Esophagus squamous epithelium (tissue), 5 donors: ENCODE measurements at places on chromosomes 6 and 20.

GRCh38 chr6:127343809-127344659 is 625 bp upstream of the ECHDC1 start:
- DNase-seq = no peak

DNA sequence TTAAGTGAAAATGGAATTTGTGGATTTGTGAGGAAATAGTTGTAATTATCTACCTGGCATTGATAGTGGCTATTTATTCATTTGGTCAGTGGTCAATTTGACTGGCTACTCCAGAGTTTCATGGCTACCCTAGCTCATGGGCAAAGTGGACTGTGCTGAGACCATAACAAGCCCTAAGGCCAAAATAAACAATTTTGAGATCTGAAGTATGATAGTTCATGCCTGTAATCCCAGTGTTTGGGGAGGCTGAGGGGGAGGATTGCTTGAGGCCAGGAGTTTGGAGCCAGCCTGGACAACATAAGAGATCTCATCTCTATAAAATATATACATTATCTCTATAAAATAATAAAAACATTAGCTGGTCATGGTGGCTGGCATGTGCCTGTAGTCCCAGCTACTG is 311.7 kb downstream of the HIVEP2 start:
- DNase-seq = no peak

GRCh38 chr6:11043961-11044711 is at the start of gene ELOVL2:
Gene ELOVL2 (minus strand): TSS chr6:11044305. CDS start chr6:11044230, 75 bp downstream.
- no peak for DNase-seq

DNA sequence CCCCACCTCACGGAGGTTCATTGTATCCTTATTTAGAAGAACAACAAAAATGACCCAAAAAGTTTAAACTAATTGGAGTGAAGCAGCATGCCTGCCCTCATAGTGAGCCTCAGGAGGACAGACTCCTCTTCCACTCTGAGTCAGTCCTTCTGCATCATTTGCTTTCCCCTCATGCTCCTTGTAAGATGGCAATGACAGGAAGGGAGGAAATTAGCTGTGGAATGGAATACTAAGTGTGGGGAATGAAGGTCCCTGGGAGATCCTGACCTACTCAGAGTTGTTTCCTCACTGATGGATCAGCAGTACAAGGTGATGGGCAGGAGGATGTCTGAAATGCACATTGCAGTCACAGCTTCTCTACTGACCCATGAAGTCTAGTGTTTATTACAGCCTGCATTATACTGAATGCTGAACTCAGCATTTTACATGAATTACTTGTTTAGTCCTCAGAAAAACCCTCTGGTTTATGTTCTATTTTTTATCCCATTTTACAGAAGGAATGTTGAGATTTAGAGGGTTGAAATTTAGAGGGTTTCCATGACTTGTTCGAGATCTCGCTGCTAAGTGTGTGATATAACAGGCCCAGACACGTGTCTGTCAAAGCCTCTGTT is 212.0 kb upstream of the PCSK2 start:
- no peak for DNase-seq

- no peak for DNase-seq
These were observed 26.8 kb downstream of the TBC1D20 start for GRCh38 chr20:435558-435957.

DNA sequence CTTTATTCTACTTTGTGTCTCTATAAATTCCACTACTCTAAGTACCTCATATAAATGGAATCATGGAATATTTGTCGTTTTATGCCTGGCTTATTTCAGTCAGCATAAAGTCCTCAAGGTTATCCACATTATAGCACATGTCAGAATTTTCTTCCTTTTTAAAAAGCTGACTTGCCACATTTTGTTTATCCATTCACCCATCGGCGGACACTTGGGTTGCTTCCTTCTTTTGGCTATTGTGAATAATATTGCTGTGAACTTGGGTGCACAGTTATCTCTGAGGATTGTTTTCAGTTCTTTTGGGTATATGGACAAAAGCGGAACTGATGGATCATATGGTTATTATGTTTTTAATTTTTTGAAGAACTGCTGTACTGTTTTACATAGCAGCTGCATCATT is 39.1 kb upstream of the ME1 start:
- DNase-seq = no peak

- DNase-seq = no peak
These were observed 977 bp downstream of the MEI4 start for GRCh38 chr6:77653816-77654215.

GRCh38 chr6:34052918-34053608 is 92.8 kb downstream of the GRM4 start:
- no peak for DNase-seq
